ENCODE measurements at places on chromosomes 12 and 14.
A peak's percentile ranks its signal among the peaks of the same experiment; 100 is the strongest.

DNA sequence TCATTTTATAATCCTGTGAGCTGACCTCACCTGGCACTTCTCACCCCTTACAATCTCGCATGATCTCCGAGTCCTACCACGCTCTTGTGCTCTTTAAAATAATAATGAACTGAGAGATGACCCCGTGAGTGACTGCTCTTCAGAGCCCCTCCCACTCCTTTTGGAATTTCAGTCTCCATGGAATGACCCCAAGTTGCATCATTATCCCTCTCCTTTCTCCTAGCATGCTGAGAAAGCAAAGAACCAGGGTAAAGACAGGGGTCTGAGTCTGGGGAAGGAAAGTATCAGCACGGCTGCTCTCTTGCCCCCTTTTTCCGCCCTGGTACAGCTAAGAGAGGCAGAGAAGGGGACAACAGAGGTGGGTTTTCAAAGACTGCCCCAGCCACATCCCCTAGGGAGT is 178.3 kb upstream of the PLEKHA5 start:
- DNase-seq = no peak

DNA sequence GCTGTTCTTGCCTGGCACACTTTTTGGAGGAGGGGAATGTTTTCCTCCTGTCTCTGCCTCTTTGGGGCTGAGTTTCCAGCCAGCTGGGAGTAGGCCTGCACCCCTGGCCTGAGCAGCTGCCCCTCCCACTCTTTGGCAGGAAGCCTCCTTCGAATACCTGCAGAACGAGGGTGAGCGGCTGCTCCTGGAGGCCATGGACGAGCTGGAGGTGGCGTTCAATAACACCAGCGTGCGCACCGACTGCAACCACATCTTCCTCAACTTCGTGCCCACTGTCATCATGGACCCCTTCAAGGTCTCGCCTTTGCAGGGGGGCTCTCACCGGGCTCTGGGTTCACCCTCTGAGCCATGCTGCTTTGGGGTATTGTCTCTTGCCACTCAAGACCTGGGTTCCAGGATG is 69.4 kb downstream of the FOXN4 start:
- no peak for DNase-seq

GRCh38 chr14:91867316-91867988 is at the start of gene TC2N:
TSS of gene TC2N (minus strand) at chr14:91867536. CDS start at chr14:91813769, 53,767 bp downstream.
- no peak for DNase-seq

GRCh38 chr12:55043542-55043941 is 23.8 kb downstream of the NEUROD4 start:
- no peak for DNase-seq

DNA sequence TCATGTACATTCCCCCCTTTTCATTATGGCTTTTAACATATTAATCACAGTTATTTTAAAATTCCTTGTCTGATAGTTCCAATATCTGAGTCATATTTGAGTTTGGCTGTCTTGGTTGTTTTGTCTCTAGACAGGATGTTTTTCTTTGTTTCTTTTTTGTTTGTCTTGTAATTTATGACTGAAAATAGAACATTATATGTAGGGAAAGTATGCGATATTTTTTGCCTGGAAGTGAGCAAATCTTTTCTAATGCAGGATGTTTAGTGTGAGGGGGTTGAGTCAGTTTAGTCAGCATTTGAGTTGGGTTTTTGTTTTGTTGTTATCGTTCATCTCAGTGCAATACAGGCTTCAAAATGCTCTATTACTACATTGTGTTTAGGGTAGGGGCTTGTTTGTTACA is 239.7 kb downstream of the SNAPC1 start:
- no peak for DNase-seq

DNA sequence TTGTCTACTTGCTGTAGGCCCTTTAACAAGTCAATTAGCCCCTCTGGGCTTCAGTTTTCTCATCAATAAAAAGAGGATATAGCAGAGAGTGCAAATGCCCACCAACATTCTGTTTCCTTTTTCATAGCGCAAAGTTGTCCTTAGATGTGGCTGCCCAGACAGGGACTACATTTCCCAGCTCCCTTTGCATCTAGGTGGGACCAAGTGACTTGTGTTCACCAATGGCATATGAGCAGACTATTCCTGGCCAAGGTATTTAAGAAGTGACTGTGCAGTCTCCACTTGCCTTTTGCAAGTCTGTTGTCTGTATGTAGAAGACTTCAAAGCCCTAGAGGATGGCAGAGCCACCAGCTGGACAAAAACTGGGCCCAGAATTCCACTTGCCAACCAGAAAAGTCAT is 59.7 kb downstream of the DAO start:
- DNase-seq = peak; percentile 27

GRCh38 chr14:36207500-36207899 is 31.0 kb upstream of the PTCSC3 start:
- DNase-seq = no peak

GRCh38 chr12:94618995-94619695 is 31.2 kb downstream of the TMCC3 start:
- DNase-seq = peak; percentile 87

DNA sequence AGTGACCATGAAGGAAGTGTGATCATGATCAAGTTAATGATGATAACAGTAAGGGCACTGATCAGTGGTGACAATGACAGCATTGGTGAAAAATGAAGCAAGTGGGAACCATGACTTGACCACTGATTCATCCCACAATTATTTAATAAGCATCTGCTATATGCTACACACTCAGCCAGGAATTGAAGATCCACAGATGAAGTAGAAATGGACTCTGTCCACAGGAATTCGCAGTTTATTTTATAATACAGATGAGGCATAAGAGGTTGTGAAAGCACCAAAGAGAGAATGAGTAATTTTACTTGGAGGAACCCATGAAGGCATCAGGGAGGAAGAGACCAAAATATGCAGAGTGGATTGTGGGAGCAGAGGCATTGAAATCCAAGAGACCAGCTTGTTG is 33.8 kb upstream of the SMUG1 start:
- no peak for DNase-seq

DNA sequence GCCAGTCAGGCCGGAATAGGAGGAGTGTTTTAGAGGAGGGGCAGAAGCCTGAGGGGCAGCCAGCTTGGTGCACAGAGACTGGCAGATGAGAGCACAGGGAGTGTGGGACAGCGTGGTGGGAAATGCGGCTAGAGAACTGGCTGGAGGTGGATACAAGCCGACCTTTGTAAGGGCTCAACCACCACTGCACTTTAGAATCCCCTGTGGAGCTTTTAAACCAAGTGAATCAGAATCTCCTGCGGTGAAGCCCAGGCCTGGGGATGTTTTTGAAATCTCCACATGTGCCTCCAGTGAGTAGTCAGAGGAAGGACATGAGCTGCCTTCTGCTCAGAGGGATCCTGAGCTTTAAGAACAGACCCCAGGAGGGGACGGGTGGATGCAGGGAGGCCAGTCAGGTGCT is 10.9 kb upstream of the PCED1B start:
- DNase-seq = no peak

GRCh38 chr12:90970911-90971310 is 15.9 kb upstream of the CCER1 start:
- DNase-seq = no peak

GRCh38 chr14:68607081-68607866 is 185.6 kb downstream of the ZFP36L1 start:
- no peak for DNase-seq

- DNase-seq = no peak
Measured at GRCh38 chr14:69321601-69322330, 61.8 kb downstream of the GALNT16 start.

DNA sequence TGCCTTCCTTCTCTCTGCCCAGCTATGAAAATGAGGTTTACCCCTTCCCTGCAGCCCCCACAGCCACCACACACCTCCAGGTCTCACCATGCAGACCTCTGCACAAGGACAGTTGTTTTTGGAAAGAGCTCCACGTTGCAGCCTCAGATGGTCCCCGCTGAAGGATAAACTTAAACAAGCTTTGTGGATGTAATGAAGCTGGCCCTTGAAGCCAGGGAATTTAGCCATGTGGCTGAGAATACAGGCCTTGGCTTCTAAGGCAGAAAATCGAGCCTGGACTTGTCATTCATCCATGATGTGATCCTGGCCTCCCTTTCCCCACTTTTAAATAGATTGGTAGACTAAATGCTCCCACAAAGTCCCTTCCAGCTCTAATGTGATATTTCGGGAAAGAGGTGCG is 79.4 kb downstream of the TBX3 start:
- DNase-seq = no peak

- peak; percentile 84 for DNase-seq
Measured at GRCh38 chr14:61388173-61388975, 67.0 kb downstream of the PRKCH start.

- DNase-seq = no peak
Measured at GRCh38 chr12:51442324-51442723, 17.7 kb downstream of the SLC4A8 start.

DNA sequence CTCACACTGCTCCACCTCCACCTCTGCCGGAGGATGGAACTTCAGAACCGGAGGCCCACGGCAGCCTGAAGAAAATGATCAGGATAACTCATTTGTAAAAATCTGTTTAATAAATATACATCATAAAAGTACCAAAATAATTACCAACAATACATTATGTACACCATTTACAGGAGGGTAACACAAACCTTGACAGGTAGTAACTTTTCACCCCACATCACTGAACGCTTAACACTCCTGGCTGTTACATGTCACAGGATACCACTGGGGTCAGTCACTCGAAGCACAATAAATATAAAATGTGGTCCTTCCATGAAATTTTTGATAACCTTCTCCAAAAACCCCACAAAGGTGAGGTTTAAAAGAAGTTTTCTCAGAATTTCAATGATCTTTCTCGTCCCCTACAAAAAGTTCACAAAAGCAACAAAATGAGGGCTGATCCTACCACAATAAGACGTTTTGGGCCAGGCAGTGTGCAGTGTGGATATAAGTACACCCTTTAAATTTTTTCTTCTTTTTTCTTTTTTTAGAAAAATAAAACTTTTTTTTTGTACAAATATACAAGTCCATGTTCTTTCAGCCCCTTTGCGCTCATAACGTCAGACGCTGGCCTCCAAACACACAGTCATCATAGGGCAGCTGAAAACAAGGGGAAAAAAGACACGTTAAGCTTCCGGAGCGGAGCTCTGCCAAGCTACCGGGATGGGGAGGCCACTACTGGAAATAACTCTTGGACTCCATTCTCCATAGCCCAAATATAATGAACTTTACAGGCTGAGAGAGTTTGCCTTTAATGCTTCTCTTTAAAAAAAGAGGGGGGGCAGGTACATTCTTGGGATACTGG is 2.9 kb downstream of the NFKBIA start:
- DNase-seq = no peak

- DNase-seq = peak; percentile 86
Measured at GRCh38 chr12:52494518-52494917, 1.5 kb upstream of the KRT6A start.

- no peak for DNase-seq
Measured at GRCh38 chr14:21343035-21343794, 40.6 kb downstream of the SUPT16H start.

DNA sequence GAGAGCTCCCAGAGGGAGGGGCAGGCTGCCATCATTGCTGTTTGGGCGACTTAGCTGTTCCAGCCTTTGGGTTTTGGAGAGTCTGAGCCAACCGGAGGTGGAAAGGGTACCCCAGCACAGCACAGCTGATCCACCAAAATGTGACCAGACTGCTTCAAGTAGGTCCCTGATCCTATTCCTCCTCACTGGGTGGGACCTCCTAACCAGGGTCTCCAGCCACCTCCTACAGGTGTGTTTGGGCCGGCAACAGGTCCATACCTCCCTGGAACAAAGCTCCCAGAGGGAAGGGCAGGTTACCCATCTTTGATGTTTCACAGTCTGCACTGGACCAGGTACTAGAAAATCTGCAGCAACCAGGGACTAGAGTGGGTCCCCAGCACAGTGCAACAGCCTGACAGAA is 53.8 kb downstream of the CAND1 start:
- no peak for DNase-seq

- DNase-seq = no peak
Measured at GRCh38 chr12:49279706-49280159, 14.9 kb downstream of the TUBA1C start.

DNA sequence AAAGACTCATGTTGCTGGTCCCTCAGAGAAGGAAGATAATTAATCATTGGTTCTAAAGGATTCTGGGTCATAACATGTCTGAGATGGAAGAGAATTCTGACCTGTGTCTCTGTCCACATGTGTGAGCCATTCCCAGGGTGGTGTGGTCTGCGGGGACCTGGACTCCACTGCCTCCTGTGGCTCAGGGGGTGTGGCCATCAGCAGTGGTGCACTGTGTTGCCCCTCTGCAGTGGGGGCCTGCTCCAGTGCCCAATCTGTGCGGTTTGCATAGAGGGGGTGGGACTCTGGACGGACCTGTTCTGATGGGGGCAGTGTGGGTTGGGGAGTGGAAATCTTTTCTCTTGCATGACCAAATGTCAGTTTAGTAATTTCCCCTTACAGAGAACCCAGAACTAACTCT is 13.5 kb downstream of the KRT85 start:
- no peak for DNase-seq
